ENCODE measurements at places on chromosomes 1 and 21.

DNA sequence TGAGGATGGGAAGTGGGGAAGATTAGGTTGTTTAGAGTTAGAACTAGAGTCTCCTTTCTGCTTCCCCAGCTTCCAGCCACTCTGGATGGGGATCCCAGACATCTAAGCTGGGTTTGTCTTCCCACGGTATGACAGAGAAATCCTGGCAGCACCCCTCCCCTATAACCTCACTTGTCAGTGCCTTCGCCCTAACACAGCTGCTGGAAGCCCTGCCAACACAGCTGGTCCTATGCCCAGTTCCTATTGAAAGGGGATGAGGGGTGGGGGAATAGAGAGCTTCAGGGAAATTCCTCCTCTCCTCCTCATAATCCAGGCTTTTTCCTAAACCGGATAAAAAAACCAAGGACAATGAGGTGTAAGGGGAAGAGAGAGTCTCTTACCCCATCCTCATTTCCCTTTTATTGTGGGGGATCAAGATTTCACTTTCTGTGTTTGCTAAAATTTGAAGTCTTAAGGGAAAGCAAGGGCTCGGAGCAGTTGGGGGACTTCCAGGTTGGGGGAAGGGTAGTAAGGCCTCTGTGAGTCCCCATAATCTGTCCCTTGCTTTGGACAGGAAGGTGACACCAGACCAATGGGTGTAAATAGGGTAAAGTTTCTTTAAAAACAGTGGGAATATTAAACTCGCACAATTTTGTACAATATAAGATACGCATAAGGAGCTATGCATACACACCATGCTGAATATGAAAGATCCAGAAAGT lies 590 bp downstream of the TMOD4 start:
- no peak for DNase-seq

DNA sequence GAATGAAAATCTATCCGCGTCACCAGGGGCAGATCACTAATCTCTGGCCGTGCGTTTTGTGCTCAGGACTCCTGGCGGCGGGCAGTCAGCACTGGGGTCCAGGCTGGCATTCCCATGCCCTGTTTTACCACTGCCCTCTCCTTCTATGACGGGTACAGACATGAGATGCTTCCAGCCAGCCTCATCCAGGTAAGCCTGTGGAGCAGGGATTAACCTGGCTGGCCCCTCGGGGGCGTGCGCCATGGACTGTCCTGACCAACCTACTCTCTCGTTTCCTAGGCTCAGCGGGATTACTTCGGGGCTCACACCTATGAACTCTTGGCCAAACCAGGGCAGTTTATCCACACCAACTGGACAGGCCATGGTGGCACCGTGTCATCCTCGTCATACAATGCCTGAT lies 10.9 kb upstream of the CENPS start:
- no peak for DNase-seq

DNA sequence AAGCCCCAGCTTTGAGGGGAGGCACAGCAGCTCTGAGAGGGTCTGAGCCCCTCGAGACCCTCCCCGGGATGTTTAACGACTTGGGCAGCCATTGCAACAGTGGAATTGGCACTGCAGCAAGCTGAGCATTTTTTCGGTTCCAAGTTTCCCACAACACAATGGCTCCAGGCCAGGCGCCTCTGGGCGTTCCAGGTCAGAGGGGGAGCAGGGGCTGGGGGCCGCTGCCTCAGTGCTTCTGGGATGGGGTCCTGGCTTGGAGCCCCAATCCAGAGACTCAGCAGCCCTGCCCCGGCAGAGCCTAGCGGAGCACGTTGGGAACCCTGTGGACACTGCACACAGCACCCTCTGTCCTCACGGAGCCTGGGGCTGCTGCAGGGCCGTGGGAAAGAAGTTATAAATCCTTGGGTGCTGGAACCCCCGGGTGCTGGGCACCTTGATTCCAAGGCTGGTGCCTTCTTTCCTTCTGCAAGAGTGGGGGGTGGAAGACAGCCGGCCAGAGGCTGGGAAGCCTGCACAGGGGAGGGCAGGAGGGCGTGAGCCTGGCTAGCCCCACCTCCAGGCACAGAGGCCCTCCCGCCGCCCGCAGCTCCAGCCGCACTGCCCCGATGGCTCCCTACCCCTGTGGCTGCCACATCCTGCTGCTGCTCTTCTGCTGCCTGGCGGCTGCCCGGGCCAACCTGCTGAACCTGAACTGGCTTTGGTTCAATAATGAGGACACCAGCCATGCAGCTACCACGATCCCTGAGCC lies 50.1 kb downstream of the COL18A1 start:
- no peak for DNase-seq

- peak; percentile 87 for DNase-seq
Measured at GRCh38 chr1:150974580-150975478, at the start of gene CERS2. TSS of gene CERS2 (minus strand) at chr1:150974835. CDS start at chr1:150969090, 5,745 bp downstream.

DNA sequence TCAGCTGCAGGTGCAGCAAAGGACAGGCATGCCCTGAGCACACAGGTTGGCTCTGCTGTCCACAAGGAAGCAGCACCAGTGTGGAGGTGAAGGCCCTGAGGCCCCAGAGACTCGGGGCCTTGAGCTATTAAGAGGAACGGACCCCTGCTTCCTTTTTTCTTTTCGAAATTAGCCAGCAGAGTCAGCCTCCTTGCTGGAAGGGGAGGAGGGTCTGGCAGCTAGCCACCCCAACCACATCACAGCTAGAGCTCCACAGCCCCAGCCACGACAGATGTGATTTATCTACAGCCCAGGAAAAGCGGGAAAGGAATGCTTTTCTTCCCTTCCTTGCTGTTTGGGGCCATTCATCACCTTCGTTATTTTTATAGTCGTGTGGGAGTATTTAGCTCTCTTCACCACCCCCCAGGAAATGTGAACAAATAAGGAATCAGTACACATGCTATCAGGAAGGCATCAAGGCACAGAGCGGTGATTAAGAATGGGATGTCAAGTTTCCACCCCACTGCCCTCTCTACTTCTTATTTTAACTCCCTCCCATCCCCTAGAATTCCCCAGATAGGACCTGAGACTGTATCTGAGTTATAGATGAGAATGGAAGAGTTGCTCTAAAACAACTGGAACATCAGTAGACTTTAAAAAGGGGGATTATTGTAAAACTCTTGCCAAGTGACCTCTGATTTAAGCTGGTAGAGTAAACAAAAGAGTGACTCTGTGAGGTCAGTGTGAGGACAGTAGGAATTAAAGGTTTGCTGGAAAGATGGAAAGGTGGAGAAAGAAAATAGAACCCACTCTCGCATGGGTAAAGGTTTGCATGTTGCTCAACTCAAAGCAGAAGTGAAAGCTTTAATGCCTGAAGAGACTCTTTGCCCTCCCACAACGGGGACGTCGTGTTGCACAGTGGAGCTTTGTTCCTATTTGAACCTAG lies 224.7 kb upstream of the GJB5 start:
- DNase-seq: peak; percentile 52

DNA sequence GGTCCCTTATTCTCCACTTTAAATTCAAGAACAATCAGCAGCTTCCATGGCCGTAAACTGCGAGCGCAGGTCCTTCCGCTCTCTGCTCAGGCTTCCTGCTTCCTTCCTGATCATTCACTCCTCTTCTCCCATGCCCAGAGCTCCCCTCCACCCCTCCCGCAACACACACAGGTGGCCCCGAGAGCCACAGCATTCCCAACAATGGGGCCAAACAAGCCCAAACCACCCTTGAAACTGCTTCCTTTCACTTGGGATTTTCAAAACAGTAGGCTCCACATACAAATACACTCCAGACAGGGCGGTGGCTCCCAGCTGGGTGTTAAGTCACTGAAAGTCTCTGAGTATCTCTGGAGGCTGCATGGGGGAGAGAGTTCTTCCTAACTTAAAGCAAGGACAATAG lies 11.4 kb downstream of the FAM89A start:
- no peak for DNase-seq

DNA sequence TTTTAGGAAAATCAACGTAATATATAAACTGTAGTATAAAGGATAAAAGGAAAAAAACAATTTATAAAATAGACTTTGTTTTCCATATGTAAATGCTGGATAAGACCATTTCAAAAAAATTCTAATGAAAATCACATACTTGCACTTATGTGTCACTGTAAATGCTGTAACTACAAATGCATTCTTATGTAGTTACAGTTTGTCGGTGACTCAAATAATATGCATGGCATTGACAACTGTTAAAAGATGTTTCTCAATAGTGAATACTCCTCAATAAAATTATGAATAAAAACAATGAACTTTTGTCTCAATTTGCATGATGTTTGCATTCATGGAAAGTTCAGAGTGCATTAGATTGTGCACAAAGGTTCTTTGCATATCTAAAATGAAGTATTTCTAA lies 614.0 kb upstream of the CHRM3 start:
- peak; percentile 75 for DNase-seq

- no peak for DNase-seq
Measured at GRCh38 chr21:35229290-35229689, 180.2 kb upstream of the RUNX1 start.

- DNase-seq: no peak
Measured at GRCh38 chr1:176938375-176938774, 226.1 kb downstream of the ASTN1 start.

DNA sequence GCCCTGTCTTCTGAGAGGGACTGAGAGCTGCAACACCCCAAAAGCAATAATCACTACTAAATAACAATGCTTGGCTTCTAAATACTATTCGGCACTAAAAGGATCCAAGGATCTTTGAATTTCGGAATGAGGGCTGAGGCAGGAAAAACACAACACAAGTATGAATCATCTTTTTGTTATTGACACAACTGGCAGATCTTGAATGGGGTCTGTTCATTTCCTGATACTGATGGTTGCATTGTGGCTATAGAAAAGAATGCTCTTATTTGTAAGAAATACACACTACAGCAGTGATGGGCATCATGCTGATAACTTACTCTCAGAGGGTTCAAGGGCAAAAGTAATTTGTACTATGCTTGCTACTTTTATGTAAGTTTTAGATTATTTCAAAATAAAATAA lies 149.2 kb upstream of the PLD5 start:
- no peak for DNase-seq

GRCh38 chr1:205709059-205709398 lies 28.7 kb upstream of the SLC45A3 start:
- DNase-seq: peak; percentile 55

GRCh38 chr21:31894457-31894856 lies 21.6 kb downstream of the HUNK start:
- no peak for DNase-seq

DNA sequence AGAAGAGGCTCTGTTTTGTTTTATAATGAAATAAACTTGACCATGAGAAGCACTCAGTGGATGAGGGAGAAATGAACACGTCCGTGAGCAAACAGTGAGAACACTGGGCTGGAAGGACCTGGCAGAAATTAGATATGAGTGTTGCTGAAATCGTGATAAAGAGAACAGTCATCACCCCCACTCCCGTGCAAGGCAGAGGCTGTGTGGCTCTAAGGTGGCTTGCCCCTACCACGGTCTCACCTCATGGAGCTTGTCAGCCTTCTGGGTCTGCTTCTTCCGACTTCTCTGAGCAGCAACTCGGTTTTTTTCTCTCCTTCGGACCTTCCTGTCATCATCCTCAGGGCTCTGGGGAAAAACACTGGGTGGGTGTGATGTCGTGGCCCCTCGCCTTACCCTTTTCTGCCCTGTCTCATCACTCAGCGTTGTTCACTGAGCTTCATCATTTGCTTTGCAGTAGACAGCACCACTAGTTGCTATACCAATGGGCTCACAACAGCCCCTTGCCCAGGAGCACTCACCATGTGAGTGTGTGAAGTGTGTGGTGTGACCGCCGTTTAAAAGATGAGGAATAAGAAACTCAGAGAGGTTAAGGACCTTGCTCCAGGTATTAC lies 2.8 kb downstream of the BATF3 start:
- DNase-seq: no peak

- DNase-seq: no peak
Measured at GRCh38 chr1:191582169-191582568, 576.1 kb upstream of the RGS18 start.

- peak; percentile 79 for DNase-seq
Measured at GRCh38 chr1:85314726-85315125, 38.3 kb upstream of the BCL10 start.

- DNase-seq: peak; percentile 3
Measured at GRCh38 chr1:57307392-57308170, 116.3 kb downstream of the DAB1 start.

GRCh38 chr1:51000651-51001050 lies 30.6 kb downstream of the CDKN2C start:
- DNase-seq: no peak

- peak; percentile 51 for DNase-seq
Measured at GRCh38 chr1:216186816-216187215, 236.4 kb downstream of the USH2A start.

- peak; percentile 17 for DNase-seq
Measured at GRCh38 chr1:186175588-186175987, 199.5 kb downstream of the TPR start.

Measured in fibroblast of skin of right biceps (primary cell).